Right hindlimb (tissue), 1 donor: ENCODE measurements at places on chromosomes 6 and 20.

- no peak for DNase-seq
These were observed 629.1 kb upstream of the IMPG1 start for GRCh38 chr6:76701610-76702009.

GRCh38 chr20:49916146-49917002, 1.0 kb upstream of the SPATA2 start:
- no peak for DNase-seq

DNA sequence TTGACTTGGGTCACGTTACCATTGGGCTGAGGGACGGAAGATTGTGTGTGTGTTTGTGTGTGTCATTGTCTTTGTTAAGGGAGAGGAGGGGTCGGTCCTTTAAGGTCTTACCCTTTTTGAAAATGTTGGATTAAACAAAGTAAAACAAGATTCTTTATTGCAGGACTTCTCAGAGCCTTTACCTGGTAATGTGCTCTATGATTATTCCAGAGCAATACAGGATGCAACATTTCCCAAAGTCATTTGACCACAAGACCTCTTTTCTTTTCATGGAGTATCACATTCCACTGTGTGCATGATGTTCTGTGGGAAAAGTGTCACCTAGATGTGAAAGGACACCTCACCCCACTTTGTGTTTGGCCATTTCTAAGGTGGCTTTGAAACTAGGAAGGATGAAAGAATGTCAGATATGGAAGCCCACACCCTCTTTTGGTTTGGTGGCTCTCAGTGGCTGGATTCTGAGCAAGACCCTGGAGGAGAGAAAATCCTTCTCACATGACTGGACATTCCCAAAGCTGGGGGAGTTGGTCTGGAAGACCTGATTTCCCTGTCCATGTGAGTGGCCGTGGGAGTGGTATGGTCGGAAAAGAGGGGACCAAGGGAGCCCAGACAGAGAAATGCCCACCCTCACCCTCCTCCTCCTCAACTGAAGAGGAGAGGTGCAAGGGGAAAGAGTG, 18.2 kb upstream of the ZNF831 start:
- no peak for DNase-seq

DNA sequence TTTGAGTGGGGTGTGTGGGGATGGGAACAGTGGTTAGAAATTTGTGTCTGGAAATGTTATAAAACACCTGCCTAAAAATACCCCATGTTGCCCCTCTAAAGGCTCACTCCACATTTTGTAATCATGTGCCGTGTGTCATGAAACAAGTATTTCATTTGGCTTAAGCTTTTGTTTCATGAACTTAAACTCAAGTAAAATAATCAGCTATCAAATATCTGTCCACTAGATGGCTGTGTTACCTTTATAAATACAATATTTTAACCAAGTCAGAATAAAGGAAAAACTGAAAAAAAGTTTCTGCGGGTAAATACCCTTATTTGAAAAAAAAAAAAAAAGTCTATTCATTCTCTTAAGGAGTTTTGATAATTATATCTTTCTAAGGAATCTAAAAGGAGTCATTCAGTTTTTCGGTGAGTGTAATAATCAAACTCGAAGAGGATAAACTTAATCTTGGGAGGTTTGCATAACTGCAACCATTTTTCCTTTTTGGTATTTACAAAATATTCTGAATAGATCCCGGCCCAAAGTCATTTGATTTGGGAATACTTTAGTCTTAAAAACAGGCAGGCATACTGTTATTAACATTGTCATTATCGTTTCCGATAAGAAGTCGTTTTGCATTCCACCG, 29.9 kb upstream of the MTRF1L start:
- no peak for DNase-seq

DNA sequence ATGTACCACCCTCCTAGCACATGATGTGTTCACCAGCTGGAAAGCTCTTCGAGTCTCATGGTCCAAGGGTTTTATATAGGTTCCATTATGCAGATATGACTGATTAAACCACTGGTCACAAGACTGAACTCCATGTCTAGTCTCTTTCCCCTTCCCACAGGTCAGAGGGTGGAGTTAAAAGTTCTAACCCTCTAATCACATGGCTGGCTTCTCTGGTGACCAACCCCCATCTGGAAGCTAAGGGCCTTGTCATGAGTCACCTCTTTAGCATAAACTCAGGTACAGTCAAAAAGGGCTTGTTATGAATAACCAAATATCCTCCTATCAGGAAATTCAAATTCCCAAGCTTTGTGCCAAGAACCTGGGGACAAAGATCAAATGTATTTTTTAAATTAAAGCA, 52.0 kb upstream of the KLHL31 start:
- DNase-seq = no peak

- no peak for DNase-seq
These were observed 177.0 kb downstream of the BACH2 start for GRCh38 chr6:90119618-90120017.

DNA sequence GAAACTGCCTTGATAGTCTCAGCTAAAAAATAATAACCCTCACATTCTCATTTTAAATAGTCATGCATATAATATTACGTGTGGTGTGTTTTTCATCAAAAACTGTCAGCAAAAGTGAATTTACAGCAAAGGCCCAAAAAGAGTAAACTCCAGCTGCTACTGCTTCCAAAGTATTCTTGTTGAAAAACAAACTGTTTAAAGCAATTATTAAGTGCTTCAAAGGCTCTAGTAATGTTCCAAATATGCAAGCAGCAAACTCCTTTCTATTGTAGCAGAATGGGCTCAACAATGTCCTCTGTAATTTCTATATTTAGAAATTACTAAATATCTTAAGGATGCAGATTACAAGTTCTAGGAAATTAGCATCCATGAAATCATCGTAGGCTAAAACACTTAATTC, 280.0 kb upstream of the TBX18 start:
- DNase-seq = no peak

- DNase-seq = no peak
These were observed 389.7 kb upstream of the EYS start for GRCh38 chr6:66096679-66097078.

- DNase-seq = no peak
These were observed 10.4 kb upstream of the ABHD16B start for GRCh38 chr20:63850689-63851547.

DNA sequence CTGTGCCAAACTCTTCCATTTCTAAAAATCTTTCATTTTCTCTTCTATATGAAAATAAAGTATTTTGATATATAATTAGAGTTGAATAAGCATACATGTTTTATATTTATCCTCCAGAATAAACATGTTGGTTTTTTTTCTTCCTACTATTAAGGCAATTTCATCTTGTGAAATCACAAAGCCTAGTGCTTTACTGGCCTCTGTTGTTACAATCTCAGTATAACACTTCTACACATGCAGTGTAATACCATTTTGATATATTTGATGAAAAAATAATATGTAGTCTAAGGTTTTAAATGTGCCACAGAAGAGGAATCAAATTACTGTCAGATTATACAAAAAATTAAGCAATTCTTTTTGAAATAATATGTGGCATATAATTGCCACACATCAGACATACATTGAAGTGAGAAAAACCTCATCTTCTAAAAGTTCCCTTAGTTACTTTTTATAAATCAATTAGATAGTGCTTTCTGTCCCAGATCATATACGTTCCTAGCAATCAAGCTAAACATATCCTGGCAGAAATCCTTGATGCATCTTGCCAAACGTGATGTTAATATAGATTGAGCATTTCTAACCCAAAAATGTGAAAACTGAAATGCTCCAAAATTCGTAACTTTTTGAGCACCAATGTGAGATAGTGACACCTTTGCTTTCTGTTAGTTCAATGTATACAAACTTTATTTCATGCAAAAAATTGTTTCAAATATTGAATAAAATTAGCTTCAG, 225.1 kb upstream of the MANEA start:
- no peak for DNase-seq

- no peak for DNase-seq
These were observed 1.4 kb downstream of the FBXL4 start for GRCh38 chr6:98946266-98946878.

DNA sequence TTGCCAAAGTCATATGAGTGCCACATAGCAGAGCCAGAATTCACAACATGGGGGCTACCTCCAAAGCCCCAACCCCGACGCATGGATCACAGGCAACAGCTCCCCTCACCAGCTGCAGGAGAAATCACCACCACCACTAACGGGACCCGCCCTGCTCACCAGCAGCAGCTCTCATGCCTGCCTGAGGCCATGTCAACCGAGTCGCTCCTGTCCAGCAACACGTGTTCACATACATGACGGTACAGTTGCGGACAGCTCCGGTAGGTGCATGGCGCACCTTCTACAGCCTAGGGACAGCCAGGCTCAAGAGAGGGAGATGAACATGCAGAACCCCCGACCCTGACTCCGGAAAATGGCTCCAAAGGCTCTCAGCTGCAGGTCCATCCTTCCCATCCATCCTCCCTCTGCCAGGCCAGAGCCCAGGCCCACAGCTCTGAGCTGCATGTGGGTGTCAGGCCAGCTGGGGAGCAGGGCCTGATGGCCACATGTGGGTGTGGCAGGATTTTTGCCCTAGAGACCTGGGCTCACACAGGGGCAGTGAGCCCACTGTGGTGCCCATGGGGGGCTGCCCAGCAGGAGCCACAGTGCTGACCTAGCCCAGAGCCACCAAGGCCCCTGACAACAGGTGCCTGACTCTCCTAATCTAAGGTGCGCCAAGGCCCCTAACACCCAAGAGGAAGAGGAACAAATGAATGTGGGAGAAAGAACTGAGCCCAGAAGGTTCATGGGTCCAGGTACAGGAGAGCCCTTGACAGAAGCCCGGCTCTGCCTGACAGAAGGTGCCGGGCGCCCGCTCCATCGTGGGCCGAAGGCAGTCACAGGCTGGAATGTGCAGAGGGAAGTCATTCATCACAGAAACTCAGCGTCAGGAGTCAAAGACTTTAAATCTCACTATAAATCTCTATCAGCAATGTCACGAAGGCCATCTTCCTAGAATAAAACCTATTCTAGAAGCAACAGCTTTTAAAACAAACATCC, 10.5 kb downstream of the RPS6KA2 start:
- no peak for DNase-seq

- DNase-seq = no peak
These were observed 51.2 kb upstream of the SLC22A1 start for GRCh38 chr6:160070427-160070826.
